ENCODE measurements at places on chromosomes 12 and 14.
A peak's percentile ranks its signal among the peaks of the same experiment; 100 is the strongest.

GRCh38 chr14:21526672-21527317, 649 bp upstream of the SALL2 start:
- DNase-seq, result no peak

- no peak for DNase-seq
These were observed 1354.9 kb upstream of the TMEM132C start for GRCh38 chr12:126912111-126912510.

DNA sequence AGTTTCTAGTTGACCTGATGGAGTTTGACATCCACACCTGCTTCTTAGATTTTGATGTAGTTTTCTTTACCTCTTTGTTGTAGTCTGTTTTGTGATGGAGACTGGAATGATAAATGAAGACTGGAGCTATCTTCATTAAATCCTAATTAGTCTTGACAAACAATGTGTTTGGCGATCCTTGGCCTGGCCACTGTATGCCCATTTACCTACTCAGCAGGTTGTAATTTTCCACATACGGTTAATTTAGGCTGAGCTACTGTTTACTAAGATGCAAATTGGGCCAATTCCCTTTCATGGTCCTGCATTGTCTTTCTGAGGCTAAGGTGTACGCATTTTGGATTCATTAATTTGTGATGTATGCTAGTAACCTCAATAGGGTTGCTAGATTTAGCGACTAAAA, at the start of gene TAS2R7:
TSS of gene TAS2R7 (minus strand) at position 41 of the 400 bp plus-strand sequence. CDS start 57 bp downstream, outside the sequence.
- DNase-seq, result no peak

DNA sequence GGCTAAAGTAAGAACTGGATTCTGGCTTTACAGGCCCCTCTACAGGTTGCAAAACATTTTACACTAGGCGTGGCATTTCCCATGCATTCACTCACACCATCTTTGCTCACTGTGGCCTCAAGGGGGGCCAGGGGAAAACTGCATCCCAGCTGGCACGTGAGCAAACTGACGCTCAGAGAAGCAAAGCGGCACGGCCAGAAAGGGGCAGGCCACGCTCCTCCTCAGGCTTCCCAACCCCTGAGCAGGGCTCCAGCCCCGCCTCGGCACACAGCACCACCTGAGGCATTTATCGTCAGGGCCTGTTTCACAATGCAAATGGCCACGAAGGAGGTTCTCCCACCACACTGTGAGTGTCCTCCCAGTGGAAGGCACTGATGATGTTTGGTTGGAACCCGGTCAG, 90.8 kb downstream of the BCL11B start:
- DNase-seq, result no peak

GRCh38 chr14:99873653-99874052, 80.4 kb downstream of the EML1 start:
- no peak for DNase-seq

DNA sequence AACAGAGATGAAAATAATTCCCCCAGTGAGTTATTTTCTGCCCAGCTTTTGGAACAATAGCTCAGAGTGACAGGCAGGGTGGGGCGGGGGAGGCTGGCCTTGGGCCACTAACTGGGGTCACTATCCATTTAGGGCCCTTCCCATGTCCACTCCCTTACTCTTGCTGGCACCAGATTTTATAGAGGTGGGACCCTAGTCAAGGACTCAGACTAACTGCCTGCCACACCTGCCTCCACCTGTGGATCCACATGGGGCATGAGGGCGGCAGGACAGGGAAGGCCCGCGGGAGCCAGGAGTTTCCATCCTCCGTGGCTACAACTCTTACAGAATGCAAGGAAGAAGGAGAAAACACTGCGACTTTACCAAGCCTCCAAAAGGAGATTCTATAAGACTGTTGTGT, 10.1 kb downstream of the VDR start:
- no peak for DNase-seq

DNA sequence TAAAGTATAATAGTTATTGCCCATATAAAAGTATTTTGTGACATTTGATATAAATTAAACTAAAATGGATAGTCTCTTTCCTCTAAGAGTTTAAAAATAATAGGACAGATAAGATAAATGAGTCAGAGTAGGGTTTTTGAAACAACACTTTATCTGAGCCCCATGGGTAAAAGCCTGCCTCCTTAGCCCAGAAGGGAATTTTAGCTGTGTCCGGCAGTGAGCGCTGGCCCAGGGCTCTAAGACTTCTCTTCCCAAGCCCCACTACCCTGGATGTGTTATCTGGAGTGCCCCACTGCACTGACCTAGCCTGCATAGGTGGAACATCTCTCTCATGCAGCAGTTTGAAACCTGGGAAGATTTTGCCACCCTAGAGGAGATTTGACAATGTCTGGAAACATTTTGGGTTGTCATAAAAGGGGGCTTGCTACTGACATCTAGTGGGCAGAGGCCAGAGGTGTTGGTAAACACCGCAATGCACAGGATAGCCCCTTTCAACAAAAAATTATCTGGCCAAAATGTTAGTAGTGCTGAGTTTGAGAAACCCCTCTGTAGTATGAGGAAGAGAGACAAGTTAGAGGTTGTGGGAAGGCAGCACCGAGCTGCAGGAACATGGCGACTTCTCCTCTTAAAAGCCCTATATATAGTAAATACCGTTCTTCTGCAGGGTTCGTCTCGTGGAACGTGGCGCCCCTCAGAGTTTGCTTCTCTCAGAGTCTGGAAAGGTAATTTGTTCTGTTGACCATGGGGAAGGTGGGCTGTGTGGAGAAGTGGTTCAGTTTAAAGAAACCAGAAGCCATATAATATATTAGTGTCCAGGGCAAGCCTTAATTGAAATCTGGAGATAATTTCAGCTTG, 29.3 kb upstream of the ATF1 start:
- no peak for DNase-seq

GRCh38 chr12:38782359-38782758, 123.0 kb downstream of the CPNE8 start:
- no peak for DNase-seq

DNA sequence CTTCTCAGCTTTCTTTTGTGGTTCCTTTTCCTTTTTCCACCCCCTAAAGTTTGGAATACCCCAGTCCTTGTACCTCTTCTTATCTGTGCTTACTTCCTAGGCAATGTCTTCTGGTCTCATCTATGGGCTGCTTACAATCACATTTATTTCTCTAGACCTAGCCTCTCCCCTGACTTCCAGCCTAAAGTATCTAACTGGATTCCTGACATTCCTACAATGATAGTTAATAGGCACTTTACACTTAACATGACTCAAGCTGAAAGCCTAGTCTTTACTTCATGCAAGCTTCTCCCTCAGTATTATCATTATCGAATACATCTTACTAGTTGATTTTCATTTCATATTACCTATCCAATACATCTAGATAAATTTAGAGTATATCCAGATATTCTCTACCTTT, 21.2 kb downstream of the CLECL1 start:
- DNase-seq, result no peak

GRCh38 chr12:67928621-67929383, 60.4 kb upstream of the IFNG-AS1 start:
- no peak for DNase-seq

DNA sequence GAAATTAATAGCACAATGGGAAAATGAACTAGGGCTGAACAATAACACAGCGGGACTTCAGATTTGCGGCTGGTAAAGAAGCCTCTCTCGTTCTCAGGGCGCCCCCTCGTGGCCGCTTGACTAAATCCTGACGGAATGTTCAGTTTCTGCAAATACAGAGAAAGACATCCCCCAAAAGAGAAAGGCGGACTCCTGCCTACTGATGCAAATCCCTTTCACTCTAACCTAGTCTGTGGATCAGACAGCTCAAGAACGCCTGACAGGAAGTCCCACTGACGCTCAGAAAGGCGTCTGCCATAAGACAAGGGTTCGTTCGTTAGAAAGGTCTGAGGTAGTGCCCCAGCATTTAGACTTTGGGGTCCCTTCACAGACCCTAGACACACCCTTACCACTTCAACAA, 2.5 kb downstream of the NUAK1 start:
- DNase-seq, result peak; percentile 56

DNA sequence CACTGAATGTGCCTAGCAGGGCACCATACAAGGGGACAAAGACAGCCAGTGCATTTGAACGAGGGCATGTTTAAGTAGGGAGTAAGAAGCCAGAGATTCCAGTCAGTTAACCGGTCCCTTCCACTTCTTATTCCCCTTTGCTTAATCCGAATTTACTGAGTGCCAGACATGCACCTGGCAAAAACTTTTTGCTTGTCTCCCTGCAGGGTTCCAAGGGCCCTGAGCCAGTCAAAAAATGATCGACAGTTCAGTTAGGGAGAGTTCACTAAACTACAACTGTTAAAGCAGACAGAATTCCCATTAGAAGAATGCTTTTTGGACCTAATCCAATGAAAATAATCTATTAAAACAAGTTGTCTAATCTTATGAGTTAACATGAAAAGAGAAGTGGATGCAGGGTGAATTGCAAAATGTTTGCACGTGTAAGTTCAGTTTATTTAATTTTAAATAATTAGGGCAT, 193.8 kb downstream of the TMTC2 start:
- no peak for DNase-seq

DNA sequence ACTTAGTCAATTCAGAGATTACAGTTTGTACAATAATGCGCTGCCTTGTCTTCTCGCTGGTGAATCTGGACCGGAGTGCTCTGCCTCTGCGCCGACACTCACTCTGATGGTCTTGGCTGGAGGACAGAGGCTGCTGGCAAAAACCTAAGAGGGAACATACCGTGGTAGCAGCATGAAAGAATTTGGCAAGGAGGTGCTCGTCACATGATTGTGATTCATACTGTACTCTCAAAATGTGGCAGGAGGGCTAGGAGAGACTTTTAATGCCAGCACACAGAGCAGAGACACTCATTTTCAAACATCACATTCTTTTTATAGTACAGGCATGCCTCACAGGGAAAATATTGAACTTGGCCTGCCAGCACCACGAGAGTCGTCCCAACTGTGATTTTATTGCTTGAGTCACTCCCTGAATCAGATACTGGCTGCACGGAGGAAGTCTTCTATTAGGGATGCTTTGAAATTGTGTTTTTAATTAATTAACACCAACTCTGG, 67.8 kb downstream of the HMGA2 start:
- DNase-seq, result no peak

GRCh38 chr14:61147831-61148549, 133.1 kb downstream of the TMEM30B start:
- no peak for DNase-seq

DNA sequence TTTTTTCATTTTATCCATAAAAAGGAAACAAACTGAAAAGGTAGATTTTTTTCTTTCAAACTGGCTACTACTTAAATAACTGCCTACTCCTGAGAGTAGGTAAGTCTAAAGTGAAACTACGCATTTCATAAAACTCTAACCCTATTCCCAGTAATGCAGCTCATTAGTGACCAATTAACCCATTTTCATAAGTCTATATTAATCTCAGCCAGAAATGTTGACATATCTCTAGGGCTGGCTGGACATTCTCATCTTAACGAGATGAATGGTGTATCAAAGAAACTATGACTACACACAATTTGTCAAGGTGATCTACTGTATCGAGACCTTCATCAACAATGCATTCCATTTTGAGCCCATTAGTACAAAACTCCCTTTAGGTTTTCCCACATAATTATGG, 57.2 kb downstream of the EPS8 start:
- DNase-seq, result no peak

DNA sequence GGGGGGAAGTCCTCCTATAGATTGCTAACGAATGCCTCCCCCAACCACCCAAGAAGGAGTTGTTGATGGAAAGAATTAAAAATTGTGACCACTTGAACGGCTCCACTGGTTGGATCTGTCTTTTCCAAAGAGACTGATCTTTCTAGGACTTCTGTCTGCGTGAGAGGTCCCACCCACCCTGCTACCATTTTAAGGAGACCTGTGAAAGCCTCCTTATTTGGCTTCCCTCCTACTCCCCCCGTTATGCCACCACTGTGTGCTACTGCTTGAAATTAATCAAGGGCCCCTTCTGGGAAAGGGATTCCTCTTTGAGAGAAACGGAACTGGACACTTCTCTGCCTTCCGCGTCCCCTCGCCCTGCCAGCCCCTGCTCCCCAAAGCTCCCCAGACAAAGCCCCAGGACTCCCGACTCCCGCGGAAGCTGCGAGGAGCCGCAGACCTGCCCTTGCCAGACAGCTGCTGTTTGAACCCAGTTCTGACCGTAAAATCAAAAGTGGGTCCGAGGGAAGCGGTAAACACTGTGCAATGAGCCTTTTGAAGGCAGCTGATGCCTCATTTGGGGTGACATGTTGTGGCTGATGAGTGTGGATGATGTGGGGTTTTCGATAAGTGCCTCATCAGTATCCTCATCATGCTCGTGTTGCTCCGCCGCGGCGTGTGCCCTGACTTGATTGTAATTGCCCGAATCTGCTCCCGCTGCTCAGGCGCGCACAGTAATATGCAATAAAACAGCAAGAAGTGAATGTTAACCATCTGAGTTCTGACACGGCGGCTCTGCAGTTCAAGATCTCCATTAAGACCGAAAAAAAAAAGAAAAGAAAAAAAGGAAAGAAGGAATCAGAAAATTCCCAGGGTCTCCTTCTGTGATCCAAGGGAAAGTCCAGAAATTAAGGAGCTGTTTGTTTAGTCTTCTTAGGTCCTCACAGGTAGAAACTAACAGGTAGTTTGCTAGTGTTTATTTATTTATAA, 48.2 kb downstream of the MBIP start:
- no peak for DNase-seq

DNA sequence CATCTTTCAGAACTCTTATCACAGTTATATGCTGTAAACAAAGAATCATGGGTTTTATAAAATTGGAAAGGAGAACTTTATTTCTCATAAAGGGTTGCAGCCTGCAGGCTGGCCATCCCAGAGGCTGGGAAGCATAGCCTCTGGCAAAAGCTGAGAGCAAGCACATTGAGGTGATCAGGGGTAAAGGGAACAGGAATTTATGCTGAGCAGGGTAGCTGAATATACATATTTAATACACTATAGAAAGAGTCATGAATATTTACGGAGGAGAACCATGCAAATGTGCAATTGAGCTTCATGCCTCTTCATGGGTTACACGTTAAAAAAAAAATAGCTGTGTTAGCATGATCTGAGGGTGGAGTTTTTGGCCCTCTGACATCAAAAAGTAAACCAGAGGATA, 653.3 kb downstream of the NRXN3 start:
- no peak for DNase-seq

DNA sequence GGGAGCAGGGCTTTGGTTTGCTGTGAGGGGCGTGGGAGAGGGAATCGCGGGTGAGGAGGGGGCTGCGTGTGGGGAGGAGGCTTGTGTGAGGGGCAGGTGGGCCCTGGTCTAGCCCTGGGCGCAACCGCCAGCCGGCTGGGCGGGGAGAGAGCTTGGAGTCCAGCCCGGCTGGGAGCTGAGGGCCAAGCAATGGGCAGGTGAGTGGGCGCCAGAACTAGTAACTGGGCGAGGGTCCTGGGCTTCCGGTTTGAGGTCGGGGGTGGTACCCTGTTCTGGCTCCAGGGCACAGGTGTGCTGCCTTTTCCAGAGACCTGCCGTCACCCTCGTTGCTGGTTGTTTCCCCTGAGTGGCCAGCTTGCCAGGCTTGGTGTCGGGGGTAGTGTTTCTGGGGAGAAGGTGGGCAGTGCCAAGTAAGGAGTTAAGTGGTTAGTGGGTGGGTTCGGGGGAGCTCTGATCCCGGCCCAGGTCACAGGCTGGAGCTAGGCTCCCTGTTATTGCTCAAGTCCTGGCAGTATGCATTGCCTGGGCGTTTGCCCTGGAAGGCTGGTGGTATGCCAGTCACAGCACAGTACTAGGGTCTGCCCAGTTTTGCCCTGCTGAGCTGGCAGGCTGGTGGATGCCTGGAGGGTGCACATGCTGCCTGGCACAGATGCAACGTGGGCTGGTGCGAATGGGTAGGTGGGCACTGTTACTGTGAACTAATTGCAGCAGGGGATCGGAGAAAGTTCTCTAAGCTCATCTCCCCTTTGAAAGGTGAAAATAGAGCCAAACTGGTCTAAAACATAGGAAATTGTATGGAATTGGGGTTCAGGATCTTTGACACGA, 683 bp downstream of the CIPC start:
- DNase-seq, result no peak

GRCh38 chr12:75404231-75404630, 13.3 kb downstream of the GLIPR1L2 start:
- DNase-seq, result no peak
